ENCODE measurements at places on chromosomes 4 and X.

DNA sequence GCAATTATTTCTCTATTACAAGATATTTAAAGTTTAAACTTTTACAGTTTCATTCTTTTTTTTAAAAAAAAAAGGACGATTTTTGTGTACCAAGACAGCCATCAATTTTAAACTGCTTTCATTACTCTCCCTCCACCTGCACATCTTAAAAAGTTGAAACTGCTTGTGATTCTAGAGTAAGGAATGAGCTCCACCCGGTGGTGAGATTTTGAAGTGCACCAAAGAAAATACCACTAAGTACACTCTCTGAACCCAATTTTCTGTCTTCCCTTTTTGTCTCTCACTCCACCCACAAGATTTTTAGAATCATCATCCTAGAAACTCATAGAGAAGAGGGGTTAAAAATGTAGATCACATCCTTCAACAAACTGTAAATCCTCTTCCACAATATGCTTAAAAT lies 91.3 kb upstream of the WDR44 start:
- no peak overlapping the region for H3K27ac ChIP-seq
- H3K4me1 ChIP-seq: no peaks in the 10 kb centered on the region
- no peaks in the 10 kb centered on the region for H3K27me3 ChIP-seq
- DNase-seq: peak; percentile 48

- no peaks in the 10 kb centered on the region for H3K4me1 ChIP-seq
- H3K27ac ChIP-seq: no peak overlapping the region
- DNase-seq: no peak
- no peak overlapping the region for H3K4me3 ChIP-seq
Observed at GRCh38 chrX:118475903-118476302, 19.7 kb upstream of the DOCK11 start.

- H3K36me3 ChIP-seq: no peaks in the 10 kb centered on the region
- no peak overlapping the region for H3K27ac ChIP-seq
- no peaks in the 10 kb centered on the region for H3K27me3 ChIP-seq
- no peak overlapping the region for H3K4me3 ChIP-seq
- H3K4me1 ChIP-seq: no peaks in the 10 kb centered on the region
Observed at GRCh38 chrX:123807835-123808416, 51.9 kb upstream of the XIAP start.

DNA sequence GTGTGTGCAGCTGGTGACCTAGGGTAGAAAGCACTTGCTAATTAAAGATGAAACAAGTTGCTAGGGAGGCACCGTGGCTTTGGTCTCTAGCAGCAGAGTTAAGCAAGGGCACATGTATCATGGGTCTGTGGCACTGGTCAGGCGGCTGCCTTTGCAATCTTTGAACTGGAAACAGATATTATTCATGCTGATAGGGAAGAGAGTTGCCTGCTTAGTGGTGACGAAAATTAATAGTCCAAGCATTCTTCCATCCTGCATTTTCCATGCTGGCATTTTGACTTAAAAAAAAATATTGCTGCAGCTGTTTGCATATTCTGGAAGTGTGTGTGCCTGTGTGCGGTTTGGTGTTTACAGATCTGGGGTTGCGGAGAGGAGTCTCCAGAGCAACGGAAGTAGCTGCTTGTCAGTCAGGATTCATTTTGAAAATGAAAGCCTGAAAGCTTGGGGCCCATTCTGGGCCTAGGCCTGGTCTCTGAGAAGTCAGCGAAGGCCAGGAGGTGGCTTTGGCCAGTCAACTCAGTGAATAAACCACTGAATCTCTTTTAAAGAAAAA lies 2.3 kb upstream of the SOWAHD start:
- no peak overlapping the region for H3K27ac ChIP-seq
- H3K4me3 ChIP-seq: no peak overlapping the region
- peaks cover 17% of the 10 kb centered on the region for H3K27me3 ChIP-seq

GRCh38 chr4:57374866-57375595 lies 264.8 kb upstream of the IGFBP7 start:
- H3K27me3 ChIP-seq: no peaks in the 10 kb centered on the region
- no peak overlapping the region for H3K27ac ChIP-seq
- H3K4me3 ChIP-seq: no peak overlapping the region
- no peak for DNase-seq
- H3K36me3 ChIP-seq: no peaks in the 10 kb centered on the region

DNA sequence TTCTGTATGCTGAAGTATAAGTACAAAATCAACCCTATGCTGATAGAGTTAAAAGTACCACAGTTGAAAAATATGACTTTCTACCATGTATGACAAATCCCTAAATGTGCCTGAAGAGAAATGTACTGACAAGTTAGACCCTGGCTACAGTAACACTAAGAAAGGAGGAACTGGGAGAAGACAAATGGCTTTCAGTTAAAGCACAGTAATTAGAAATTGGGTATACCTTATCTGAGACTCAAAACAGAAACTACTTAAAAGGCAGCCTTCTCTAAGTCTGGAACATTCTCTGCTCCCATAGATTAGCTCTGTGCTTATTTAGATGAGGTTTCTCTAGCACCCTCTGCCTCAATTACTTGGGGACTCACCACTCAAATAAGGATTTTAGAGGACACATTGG lies 189.1 kb downstream of the GPC3 start:
- no peaks in the 10 kb centered on the region for H3K36me3 ChIP-seq
- H3K4me1 ChIP-seq: no peaks in the 10 kb centered on the region
- no peak overlapping the region for H3K4me3 ChIP-seq
- no peaks in the 10 kb centered on the region for H3K27me3 ChIP-seq

GRCh38 chr4:182825786-182826185 lies 91.4 kb downstream of the DCTD start:
- DNase-seq: no peak
- H3K27me3 ChIP-seq: no peaks in the 10 kb centered on the region
- H3K27ac ChIP-seq: no peak overlapping the region
- H3K36me3 ChIP-seq: no peaks in the 10 kb centered on the region
- H3K4me1 ChIP-seq: no peaks in the 10 kb centered on the region

GRCh38 chr4:118012142-118012541 lies 22.1 kb upstream of the NDST3 start:
- H3K4me1 ChIP-seq: no peaks in the 10 kb centered on the region
- H3K27me3 ChIP-seq: no peaks in the 10 kb centered on the region

DNA sequence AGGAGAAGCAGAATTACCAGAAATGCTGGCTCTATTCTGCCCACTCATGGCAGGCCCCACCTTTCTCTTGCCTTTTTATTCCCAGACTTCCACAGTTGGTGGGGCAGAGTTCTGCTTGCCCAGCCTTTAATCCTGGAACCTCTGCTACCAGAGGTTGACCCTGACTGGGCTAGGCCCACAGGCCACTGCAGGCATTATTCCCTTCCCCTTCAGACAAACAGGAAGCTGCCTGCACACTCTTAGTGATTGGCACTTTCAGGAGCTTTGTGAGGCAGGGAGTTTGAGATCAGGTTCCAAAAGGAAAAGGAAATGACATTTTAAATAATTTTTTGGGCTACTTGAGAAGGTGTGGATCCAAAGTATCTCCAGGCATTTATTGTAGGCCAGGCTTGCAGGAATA lies 18.8 kb downstream of the MSN start:
- no peaks in the 10 kb centered on the region for H3K36me3 ChIP-seq
- H3K4me1 ChIP-seq: no peaks in the 10 kb centered on the region
- DNase-seq: no peak
- no peak overlapping the region for H3K4me3 ChIP-seq
- H3K27ac ChIP-seq: no peak overlapping the region
- H3K27me3 ChIP-seq: no peaks in the 10 kb centered on the region

DNA sequence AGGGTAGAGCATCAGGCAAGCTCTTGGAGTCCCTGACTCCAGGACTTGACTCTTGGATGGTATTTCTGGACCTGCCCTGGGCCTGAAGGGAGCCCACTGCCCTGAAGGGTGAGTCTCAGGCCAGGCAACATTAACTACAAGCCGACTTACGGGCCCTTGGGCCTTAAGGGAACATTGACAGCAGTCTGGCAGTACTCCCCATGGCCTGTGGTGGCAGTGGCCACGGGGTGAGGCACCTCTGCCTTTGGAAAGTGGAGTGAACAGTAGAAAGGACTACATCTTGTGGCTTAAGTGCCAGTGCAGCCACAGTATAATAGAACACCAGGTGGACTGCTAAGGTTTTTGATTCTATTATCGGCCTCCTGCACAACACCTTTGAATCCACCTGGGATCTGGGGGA lies 36.3 kb downstream of the SH3BGRL start:
- no peak overlapping the region for H3K4me3 ChIP-seq
- H3K4me1 ChIP-seq: no peaks in the 10 kb centered on the region
- peaks cover 28% of the 10 kb centered on the region for H3K27me3 ChIP-seq
- H3K27ac ChIP-seq: no peak overlapping the region

DNA sequence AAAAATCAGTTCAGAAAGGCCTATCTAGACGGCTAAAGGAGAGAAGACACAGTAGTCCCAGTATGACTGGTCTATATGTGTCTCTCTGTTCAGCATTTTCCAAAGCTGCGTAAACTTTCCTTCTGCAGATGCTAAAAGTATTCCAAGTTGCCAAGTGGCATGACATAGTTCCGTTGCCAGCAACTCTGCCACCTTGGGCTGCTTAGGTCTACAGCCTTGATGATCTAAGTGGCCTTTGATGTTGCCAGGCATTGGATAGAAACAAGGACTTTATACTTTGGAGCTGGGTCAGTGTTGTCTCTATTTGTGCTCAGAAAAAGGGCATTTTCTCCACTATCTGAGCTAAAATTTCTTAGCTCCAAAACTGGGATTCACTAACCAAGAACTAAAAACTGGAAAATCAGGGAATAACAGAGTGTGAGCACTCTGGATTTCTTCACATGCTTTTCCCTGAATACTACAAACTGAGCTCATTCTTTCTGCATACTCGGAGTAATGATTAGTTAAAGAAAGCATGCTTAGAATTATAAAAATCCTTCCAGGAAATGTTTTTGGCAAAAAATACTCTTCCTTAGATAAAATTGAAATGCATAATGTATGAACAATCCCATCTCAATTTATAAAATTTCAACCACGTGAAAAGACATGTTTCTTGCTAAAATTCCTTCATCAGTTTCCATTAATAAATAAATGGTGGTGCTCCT lies 191.4 kb downstream of the ADAMTS3 start:
- DNase-seq: no peak
- no peaks in the 10 kb centered on the region for H3K36me3 ChIP-seq
- H3K4me3 ChIP-seq: no peak overlapping the region
- H3K27me3 ChIP-seq: no peaks in the 10 kb centered on the region
- no peaks in the 10 kb centered on the region for H3K4me1 ChIP-seq

GRCh38 chr4:168877511-168878491 lies 132.3 kb downstream of the CBR4 start:
- no peaks in the 10 kb centered on the region for H3K4me1 ChIP-seq
- peak overlapping the region; percentile 74 for H3K27ac ChIP-seq
- H3K27me3 ChIP-seq: no peaks in the 10 kb centered on the region
- peak overlapping the region; percentile 70 for H3K4me3 ChIP-seq
- DNase-seq: no peak
- H3K36me3 ChIP-seq: no peaks in the 10 kb centered on the region

DNA sequence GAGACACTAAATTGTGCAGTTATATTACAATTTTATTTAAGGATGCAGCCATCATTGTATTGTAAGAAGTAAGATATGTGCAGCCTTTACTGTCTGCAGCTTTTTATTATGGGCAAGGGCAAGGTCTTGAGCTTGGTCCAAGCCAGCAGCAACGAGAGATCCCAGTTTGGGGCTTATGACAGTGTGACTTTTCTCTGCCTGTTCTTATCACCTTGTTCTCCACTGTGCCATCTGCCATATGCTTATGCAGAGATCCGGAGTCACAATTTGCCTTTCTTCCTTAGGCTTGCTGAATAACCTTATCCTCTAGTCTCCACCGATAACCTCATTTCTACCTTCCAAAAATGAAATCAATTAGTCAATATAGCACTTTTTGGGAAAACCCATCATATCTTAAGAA lies 30.4 kb downstream of the MAPK10 start:
- H3K36me3 ChIP-seq: no peaks in the 10 kb centered on the region
- H3K27me3 ChIP-seq: no peaks in the 10 kb centered on the region
- no peaks in the 10 kb centered on the region for H3K4me1 ChIP-seq
- no peak overlapping the region for H3K4me3 ChIP-seq

DNA sequence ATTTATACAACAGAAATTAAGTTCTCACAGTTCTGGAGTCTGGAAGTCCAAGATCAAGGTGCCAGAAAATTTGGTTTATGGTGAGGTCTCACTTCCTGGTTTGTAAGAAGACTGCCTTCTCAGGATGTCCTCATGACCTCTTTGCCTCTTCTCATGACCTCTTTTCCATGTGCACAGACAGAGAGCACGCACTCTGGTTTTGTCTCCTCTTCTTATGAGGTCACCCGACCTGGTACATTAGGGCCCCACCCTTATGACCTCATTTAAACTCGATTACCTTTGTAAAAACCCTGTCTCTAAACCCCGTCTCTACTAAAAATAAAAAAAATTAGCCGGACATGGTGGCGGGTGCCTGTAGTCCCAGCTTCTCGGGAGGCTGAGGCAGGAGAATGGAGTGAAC lies 155.9 kb downstream of the KIT start:
- no peaks in the 10 kb centered on the region for H3K4me1 ChIP-seq
- no peaks in the 10 kb centered on the region for H3K36me3 ChIP-seq
- no peak overlapping the region for H3K4me3 ChIP-seq
- DNase-seq: no peak
- no peak overlapping the region for H3K27ac ChIP-seq

GRCh38 chr4:145716661-145717200 lies 36.8 kb downstream of the C4orf51 start:
- no peaks in the 10 kb centered on the region for H3K27me3 ChIP-seq
- H3K27ac ChIP-seq: no peak overlapping the region
- DNase-seq: no peak
- H3K4me1 ChIP-seq: no peaks in the 10 kb centered on the region
- no peak overlapping the region for H3K4me3 ChIP-seq
- H3K36me3 ChIP-seq: no peaks in the 10 kb centered on the region

DNA sequence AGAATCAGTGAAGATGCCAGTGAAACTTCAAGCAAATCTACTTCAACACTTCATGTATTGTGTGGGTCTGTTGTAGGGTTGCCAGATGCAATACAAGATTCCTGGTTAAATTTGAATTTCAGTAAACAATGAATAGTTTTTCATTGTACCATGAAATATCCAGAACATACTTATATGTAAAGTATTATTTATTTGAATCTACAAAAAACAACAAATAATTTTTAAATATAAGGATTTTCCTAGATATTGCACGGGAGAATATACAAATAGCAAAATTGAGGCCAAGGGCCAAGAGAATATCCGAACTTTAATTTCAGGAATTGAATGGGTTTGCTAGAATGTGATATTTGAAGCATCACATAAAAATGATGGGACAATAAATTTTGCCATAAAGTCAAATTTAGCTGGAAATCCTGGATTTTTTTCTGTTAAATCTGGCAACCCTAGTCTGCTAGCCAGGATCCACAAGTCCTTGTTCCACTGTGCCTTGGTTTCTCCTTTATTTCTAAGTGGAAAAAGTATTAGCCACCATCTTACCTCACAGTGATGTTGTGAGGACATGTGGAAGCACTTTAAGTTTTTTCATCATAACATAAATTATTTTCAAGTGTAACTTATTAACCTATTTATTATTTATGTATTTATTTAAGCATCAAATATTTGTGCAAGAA lies 2.3 kb downstream of the CXCL8 start:
- no peaks in the 10 kb centered on the region for H3K27me3 ChIP-seq
- DNase-seq: no peak
- no peak overlapping the region for H3K27ac ChIP-seq
- no peaks in the 10 kb centered on the region for H3K4me1 ChIP-seq

GRCh38 chr4:76738086-76738931 lies 159.6 kb downstream of the SOWAHB start:
- no peak for DNase-seq
- H3K27me3 ChIP-seq: no peaks in the 10 kb centered on the region
- H3K4me3 ChIP-seq: no peak overlapping the region
- peak overlapping the region; percentile 55 for H3K27ac ChIP-seq
- no peaks in the 10 kb centered on the region for H3K36me3 ChIP-seq
- peaks cover 7% of the 10 kb centered on the region for H3K4me1 ChIP-seq

Data from breast epithelium (tissue), 4 donors.